ENCODE measurements at places on chromosomes 16 and 17.

- DNase-seq = no peak
Observed at GRCh38 chr17:5591966-5592365, 7.7 kb upstream of the NLRP1 start.

- no peak for DNase-seq
Observed at GRCh38 chr17:79651761-79652160, 40.9 kb upstream of the RBFOX3 start.

- DNase-seq = peak; percentile 99
Observed at GRCh38 chr17:12613566-12613965, 52.1 kb upstream of the MYOCD start.

DNA sequence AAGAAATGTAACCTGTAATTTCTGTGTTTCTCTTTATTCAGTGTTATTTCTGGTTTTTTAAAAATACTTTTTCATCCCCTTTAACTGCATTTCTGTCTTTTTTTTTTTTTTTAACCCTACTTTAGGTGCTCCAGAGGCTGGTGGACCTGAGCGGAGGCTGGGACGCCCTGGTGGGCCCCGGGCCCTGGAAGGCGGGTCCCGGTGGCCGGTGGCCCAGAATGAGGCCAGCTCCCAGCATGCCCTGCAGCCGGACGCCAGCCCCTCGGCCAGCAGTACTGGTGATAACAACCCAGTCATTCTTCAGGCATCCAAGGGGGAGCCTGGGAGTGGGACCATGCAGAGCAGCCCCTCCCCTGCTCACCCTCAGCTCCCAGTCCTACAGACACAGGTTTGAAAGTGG lies 1.5 kb downstream of the SRCAP start:
- no peak for DNase-seq

DNA sequence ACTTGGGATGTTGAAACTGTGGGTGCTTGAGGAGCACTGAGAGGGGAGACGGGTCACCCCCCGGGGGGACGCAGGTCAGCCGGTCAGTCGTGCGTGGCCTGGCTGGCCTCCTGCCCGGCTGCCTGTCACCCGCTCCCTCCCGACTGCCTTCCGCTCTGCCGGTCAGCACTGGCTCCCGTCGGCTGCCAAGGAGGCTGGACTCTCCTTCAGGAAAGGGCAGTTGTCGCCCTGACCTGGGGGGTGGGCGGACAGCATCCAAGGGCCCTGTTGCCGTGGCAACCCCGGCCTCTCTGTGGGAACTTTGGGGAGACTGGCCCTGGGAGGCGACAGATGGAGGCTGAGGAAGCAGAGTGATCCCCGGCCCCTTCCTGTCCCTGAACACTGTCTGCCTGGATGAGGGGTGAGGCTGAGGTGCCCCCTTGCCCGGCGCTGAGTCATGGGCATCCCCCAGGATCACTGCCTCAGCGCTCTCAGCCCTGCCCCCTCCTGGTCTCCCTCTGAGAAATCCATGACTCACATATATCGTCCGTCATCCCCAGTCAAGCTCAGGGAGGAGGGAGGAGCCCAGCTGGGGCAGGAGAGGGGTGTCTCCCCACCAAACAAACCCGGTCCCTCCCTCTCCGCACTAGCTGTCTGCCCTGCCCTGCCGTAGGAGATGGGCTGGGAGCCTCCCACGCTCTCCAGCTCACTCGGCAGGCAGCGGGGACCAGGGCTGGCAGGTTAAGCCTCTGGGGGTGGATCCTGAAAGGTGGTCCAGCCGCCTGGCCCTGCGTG lies at the start of gene ADGRG1:
Gene ADGRG1 (plus strand): TSS at position 623 of the 774 bp plus-strand sequence. CDS start 21,658 bp downstream, outside the sequence.
- DNase-seq = peak; percentile 98

GRCh38 chr16:85274501-85274900 lies 162.2 kb upstream of the CIBAR2 start:
- DNase-seq = no peak

- peak; percentile 66 for DNase-seq
Observed at GRCh38 chr16:89687092-89687940, 827 bp downstream of the CDK10 start.

DNA sequence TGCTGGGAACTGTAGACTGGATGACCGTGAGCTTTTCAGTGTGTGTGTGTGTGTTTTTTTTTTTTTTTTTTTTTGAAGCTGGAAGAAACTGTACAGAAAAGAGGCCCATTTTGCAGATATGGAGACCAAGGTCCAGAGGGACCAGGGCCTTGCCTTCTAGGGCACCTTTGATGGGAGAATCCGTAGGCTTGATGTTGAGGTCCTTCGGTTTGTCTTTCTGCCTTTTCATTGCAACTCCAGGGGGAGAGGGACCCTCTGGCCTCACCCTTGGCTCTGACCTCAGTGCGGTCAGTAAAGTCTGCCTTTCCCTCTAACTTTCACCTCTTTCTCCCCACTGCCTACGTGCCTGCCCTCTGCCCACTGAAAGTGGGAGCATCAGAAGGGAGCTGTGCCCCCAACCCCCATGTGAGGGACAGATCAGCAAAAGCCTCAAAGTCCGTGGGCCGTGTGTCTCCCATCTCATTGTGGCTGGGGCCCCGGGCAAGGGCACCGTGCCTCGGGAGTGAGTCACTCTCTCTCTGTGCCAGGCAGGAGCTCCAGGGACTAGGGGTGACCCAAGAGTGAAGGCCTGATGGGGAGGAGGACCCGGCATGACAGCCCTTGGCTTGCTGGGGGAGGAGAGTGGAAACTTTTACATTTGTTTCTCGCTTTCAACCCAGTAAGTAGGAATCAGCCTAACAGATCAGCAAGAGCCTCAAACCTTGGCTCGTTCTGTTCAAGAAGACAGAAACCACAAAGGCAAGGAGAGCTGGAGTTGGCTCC lies 123.6 kb downstream of the CMIP start:
- DNase-seq = peak; percentile 77

GRCh38 chr17:78996781-78997201 lies 12.8 kb downstream of the CANT1 start:
- DNase-seq = no peak

DNA sequence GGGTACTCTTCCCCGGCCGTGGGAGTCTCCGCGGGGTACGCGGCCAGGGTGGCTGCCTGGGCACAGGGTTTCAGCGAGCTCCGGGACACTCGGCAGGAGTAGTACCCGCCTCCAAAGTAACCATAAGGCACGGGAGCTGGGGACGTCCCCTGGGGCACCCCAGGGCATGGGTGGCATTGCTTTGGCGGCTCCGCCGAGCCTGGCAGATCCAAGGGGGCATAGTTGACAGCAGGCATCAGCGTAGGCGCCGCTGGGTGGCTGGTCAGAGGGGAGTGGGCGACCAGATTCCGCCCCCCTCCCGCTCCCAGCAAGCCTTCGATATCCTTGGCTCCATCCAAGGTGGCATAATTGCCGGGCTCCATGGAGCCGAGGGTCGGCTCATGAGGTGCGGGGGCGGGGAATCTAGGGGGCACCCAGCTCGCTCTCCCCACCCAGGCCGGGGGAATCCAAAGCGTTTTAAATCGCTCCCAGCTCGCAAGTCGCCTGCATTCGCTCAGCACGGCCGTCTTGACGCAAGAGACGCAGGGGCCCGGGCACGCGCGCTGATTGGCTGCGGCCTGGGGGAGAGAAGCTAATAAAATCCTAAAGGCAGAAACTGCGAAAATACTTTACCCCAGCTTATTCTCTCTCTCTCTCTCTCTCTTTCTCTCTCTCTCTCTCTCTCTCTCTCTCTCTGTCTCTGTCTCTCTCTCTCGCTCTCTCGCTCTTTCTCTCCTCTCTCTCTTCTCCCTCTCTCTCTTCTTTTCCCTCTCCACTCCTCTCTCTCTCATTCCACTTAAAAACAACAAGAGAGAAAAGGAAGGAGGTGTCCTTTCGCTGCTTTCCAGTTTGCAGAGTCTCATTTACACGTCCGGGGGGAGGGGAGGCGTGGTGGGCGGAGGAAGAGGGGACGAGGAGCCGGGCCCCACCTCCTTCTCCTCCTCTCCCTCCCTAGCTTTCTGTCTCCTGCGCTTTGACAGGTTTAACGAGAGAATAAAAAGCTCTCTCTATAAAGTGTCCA lies at the start of gene HOXB13:
Gene HOXB13 (minus strand): TSS at position 519 of the 1,000 bp plus-strand sequence. CDS start 157 bp downstream, at position 362.
- DNase-seq = peak; percentile 67

GRCh38 chr17:18928628-18929125 lies 23.3 kb upstream of the SLC5A10 start:
- no peak for DNase-seq

DNA sequence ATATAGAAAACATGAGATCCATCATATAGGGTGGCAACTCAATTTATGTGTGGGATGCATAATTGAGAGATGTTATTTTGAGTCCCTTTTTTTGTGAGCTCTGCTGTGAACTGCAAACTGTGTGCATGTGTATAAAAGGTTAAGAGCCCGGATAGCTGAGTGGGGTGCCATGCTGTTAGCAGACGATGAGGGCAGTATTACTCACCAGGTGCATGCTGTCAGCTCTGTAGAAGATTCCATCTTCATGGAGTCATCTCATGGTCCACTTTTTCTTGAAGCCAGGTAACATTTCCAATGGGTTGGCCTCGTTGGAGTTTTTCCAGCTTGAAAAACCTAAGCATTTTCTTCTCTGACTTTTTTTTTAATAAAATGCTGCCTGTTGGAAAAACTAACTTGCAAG lies 43.0 kb upstream of the RHBDL3 start:
- DNase-seq = no peak

GRCh38 chr17:28370744-28371103 lies 617 bp upstream of the VTN start:
- DNase-seq = no peak

- DNase-seq = no peak
Observed at GRCh38 chr17:66560691-66561090, 258.3 kb downstream of the PRKCA start.
